Naive thymus-derived CD4-positive, alpha-beta T cell (primary cell): ENCODE measurements at places on chromosomes 7 and 10. TPM values are rescaled to one million over a fixed set of nuclear protein-coding genes. Genes with fewer than 3 reads are reported as not detected.

The EFCAB10 gene
- 0.75 TPM for total RNA-seq

The RPEL1 gene
- not detected in 2 replicates for total RNA-seq

The CADPS2 gene
- not detected in 2 replicates for total RNA-seq

The LFNG gene
- 151 TPM for total RNA-seq

The MBL2 gene
- not detected for total RNA-seq

The SPDYE9 gene
- not detected in 2 replicates for total RNA-seq

The GFRA1 gene
- total RNA-seq, result not detected

The CLCN1 gene
- total RNA-seq, result not detected

The GALNT17 gene
- not detected in 2 replicates for total RNA-seq

The ZNF853 gene
- 3.2 TPM for total RNA-seq

The OR2A5 gene
- not detected for total RNA-seq

The SUV39H2 gene
- total RNA-seq, result 6.8 TPM

The NPSR1 gene
- not detected for total RNA-seq

The NCF1 gene
- total RNA-seq, result 7.7 TPM

- no peak for DNase-seq
Measured at GRCh38 chr7:96499532-96499931, 177.6 kb upstream of the SLC25A13 start.

GRCh38 chr10:103062854-103063590 is 130.1 kb downstream of the NT5C2 start:
- DNase-seq, result no peak

DNA sequence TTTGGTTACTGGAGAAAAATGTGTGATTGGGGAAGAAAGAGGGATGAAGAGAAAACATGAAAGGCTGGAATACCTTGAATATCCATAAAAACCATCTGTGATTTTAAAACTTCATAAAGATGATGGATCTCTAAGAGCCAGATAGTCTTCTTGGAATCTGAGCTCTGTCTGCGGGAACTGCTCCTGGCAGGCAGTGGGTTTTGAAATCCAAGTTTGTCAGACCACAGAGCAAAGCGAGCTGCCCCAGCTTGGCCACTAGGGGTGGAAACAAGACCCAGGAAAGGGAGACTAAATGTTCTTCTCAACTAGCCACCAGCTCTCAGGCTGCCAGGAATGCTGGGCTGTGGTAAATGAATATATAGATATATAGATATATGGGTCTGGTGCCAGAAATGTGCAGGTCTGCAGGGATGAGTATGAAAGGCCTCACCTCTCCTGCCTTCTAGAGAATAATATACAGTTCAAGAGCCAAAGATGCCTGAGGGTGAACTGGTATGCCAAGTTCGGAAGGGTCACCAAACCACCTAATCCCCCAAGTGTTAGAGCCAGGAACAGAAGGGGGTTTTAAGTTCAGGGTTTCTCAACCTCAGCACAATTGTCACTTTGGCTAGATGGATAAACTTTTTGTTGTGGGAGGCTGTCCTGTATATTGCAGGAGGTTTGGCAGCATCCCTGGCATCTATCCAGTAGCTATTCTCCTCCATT is 208.8 kb downstream of the KCNMA1 start:
- no peak for DNase-seq

DNA sequence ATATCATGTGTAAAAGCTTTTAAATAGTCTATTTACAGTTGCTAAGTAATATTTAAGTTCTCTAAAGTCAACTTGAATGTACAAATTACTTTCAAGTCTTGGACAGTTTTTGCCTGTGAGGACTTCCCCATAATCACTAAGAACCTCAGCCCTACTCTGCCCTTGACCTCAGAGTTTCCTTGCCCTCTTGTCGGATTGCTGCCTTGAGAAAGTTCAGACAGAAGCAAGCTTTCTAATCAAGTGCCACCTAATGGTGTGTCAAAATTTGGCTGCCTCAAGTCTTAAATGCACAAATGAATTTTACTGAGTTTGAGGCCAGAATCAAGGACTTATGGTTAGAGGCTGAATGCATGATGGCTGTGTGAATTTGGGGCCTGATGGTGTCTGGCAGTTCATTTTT is 88.3 kb upstream of the KAT6B start:
- no peak for DNase-seq

GRCh38 chr7:94182066-94182465 is 177.9 kb upstream of the BET1 start:
- DNase-seq, result no peak

- DNase-seq, result no peak
Measured at GRCh38 chr7:150863946-150864345, 11.6 kb downstream of the AOC1 start.

- DNase-seq, result no peak
Measured at GRCh38 chr10:34526758-34527730, 288.1 kb downstream of the PARD3 start.

DNA sequence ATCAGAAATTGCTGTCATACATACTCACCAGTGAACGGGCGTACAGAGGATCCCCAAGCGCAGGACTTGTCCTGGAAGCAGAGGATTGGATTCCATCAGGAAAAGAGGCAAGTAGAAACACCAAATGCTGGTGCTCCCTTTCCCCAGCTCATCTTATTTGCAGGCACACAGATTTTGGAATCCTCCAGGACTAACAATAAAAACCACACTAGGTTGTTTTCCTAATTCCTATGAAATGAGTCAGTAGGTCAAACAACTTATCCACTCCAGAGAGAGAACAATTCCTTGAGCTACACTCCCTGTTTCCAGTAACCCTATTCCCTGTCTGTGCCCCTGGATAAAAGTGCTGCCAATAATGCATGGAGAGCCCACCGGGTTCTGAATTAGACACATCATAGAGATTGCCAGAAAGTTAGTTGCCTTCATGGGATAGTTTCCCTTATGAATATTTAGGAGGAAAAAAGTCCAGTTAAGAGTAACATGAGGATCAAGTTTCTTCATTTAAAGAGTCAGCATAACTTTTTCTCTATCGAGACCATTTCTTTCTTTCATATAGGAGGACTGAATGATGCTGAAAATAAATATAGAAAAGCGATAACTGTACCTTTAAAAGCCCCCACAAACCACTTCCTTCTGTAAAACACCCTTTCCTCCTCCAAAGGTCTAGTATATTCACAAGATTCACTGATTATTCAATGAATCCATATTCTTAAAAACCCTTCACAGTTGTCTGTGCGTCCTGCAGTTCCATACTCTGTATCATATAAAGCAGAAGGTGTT is 178.3 kb upstream of the KLF14 start:
- DNase-seq, result no peak

GRCh38 chr7:23380556-23380955 is 81.4 kb downstream of the MALSU1 start:
- DNase-seq, result no peak

DNA sequence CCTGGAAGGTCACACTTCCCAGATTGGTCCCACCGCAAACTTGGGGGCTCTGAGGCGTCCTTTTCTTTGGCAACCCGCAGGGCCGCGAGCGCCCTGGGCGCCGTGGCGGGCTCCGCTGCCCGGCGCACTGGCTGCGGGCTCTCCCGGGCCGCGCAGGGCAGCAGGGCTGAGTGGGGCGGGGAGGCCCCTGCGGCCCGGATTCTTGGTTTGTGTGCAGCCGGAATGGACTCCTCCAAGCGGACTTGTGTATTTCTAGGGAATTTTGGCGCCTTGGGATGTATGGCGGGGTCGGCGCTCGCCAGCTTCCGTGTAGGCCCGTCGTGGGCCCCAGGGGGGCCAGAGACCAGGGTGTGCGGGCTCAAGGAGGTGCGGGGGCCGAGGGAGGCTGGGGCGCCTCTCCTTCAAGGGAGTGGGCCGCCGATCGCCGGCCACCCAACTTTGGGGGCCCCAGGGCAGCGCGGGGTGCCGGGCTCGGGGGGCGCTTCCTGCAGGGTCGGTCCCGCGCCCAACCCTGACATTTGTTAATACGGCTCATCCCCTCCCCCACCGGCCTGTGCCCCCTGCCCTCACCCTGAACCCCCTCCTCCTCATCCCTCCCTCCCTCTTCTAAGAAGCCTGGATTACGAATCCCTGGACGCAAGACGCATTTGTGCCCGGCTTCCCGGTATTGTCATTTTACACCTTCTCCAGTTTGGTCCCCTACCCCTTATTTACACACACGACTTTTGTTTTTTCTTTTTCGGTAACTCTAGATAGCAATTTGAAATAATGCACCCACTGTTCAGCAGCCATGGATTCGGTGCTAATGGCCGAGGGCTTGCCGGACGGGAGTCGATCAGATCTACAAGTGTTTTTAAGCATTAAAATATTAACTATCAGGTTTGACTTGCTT is 2.5 kb downstream of the TCF7L2 start:
- no peak for DNase-seq

- no peak for DNase-seq
Measured at GRCh38 chr10:33183655-33184054, 150.8 kb downstream of the NRP1 start.

DNA sequence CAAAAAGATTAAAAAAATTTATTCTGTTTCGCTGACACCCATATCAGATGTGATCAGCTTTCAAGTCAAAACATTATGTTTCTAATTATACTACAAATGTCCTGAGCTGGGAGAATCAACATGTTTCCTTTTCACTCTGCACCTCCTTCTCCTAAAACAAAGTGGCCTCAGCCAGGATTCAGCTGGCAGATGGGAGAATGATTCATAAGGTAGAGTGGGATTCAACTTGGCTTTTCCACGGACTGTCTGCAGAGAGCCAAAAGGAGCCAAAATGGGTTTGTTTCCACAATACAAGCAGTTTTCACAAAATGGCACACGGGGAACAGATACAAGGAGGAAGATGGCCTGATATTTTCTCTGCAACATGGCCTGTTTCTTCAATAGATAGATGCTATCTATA is 376.5 kb upstream of the PRKCQ start:
- DNase-seq, result no peak

DNA sequence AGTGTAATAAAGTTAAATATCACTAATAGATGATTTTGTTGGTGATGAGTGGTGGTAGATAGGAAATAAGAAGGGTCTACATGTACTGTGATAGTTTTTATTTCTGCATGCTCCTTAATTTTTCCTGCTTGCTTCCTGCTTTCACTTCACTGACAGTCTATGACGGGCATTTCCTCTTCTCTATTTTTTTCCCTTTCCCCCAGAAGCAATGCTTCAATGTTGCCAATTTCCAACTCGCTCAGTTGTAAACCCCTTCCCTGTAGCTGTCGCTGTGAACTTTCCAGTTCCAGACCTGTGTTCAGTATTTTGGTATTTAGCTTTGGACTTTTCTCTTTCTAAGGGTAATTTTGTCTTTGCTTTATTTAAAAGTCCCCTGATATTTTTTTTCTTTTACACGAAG is 123.5 kb upstream of the AGR3 start:
- no peak for DNase-seq

DNA sequence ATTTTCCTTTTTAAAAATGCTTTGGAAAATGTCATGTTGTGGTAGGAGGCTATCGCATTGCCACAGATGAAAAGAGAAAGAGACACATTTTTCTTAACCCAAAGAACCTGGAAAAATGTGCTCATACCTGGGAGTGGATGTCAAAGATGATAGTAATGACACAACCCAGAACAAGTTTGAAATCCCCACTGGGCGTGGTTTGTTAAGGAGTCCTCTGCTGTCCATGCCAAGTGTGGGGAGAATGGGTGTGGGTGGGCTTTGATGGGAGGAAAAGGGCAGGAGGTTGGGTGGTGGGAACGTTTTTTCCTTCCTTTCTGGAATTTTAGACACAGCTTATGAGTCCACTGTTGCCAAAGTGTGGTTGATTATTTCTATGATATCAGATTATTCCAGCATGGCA is 10.9 kb downstream of the OPTN start:
- no peak for DNase-seq

DNA sequence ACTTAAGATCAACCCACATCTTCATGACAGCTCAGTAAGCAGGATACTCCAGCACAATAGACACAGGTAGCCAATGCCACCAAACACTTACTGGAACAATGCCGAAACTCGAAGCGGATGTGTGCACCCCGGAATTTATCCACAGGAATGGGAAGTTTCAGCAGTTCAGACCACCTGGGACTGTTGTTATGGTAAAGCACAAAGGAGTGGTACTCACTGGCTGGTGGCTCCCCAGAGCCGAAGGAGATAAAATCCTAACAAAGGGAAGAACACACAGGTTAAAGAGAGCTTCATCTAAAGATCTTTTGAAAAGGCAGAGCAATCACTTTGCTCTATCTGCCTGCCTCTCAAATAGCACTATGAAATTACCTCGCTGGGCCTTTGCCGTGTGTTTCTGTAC is 305.9 kb downstream of the DOCK4 start:
- no peak for DNase-seq

GRCh38 chr7:94272821-94273583 is 121.7 kb upstream of the COL1A2 start:
- no peak for DNase-seq
